H7 (cell line): ENCODE measurements at places on chromosomes 4 and X.
A peak's percentile ranks its signal among the peaks of the same experiment; 100 is the strongest.

DNA sequence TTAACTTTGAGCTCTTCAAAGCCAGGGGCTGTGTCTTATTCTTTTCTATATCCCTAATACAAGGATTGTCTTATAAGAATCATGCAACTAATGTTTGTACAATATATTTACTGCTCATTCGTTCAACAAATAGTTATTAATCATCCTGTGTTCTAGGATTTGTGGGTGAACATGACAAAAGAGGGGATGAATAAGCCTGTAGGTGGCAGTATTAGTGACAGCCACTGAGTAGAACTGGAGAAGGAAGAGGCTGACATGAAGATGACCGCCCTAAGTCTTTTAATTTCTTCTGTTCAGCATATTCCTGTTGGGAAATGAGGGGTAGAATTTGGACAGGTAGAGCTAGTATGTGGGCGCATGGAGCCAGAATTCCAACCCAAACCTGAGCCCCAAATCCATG is 11.9 kb upstream of the LINC00632 start:
- DNase-seq, result peak; percentile 10

- no peak for DNase-seq
Measured at GRCh38 chr4:148778980-148779675, 336.9 kb upstream of the NR3C2 start.

GRCh38 chr4:23333556-23333945 is 556.3 kb downstream of the PPARGC1A start:
- no peak for DNase-seq

DNA sequence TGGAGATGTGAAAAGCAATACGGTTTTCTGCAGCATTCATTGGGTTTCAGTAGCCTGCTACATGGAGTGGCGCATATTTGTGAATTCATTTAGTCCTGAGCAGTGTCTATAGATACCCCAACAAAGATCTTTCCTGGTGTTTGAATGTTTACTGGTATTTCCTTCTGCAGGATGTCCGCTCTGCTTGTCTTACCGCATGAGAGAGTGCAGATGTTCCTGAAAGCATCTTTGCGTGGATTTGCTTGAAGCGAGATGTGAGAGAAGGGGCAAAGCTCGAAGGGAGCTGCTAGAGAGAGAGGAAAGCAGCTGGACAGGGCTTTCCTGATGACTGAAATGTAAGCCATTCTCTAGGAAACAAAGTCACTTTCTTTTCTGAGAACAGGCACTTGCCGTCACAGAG is 40.9 kb upstream of the GYPA start:
- no peak for DNase-seq

- DNase-seq, result no peak
Measured at GRCh38 chrX:140389331-140389730, 115.5 kb downstream of the SOX3 start.

- no peak for DNase-seq
Measured at GRCh38 chr4:35463251-35463952, 780.9 kb downstream of the ARAP2 start.

DNA sequence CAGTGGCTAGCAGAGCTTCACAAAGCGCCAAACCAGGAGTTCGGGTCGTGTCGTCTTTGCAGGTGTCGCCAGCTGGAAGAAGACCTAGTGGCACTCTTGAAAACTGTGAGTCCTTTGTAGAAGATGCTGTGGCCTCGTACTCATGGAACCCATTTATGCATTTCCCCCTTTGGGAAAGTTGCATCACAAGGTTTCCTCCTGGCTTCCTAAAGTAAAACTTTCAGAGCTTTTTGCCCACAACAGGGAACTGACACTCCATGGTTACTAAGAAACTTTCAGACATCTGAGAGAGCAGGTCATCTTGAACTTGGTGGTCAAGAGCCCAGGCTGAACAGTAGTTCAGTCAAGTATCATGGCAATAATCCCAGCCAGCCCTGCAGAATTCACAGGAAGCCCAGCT is 15.9 kb upstream of the NOCT start:
- DNase-seq, result no peak

DNA sequence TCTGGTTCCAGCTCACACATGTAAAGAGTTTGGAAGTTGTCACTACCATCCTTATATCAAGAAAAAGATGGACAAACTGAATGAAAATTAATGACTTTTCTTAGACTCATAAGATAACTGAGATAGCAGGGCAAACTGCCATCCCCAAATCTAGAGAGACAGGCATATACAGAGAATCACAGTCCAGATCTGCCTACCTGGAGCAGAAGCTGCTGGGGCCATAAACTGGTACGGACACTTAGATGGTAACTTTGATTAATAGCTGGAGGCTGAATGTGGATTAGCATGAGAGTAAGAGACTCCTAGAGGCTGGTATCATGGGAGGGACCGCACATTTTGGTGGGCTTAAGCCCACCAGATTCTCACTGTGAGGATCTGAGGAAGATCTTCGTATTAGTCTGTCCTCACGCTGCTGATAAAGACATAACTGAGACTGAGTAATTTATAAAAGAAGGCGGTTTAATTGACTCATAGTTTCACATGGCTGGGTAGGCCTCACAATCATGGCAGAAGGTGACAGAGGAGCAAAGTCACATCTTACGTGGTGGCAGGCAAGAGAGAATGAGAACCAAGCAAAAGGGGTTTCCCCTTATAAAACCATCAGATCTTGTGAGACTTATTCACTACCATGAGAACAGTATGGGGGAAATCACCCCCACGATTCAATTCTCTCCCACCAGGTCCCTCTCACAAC is 10.8 kb upstream of the POLA1 start:
- DNase-seq, result no peak

GRCh38 chr4:73505567-73505966 is 24.0 kb downstream of the AFM start:
- DNase-seq, result no peak

DNA sequence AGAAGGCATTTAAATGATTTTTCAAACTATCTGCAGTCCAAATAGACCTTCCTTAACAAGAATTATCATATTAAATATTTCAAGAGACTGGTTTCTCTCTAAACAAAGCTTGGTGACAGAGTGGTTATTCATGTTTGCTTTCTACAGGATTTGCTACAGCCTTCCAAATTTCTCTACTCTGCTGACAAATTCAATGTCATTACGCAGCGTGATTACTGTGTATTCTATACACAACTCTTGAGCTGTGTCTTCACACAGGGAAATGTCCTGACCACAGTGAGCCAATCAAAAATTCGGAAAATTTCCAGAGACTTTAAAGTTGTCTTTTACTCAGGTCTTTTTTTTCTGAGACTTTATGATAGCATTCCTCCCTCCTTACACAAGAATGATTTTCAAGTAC is 75.6 kb downstream of the EFHC2 start:
- no peak for DNase-seq

- no peak for DNase-seq
Measured at GRCh38 chrX:148580016-148580415, 79.6 kb downstream of the AFF2 start.

DNA sequence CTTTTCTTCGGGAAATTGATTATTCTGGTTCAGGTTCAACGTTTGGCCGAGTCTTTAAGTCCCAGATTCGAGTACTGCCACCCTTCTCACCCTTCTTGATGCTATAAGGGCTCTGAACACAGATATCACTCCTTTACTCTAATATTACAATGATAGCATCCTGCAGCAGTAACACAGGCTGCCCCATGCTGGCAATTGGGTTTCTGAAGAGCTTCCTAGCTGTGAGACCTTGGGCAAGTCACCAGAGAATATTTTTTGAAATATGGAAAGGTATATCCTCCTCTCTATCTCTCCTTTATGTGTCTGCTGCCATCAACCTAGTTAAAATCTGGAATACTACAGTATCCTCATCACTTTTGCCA is 297 bp upstream of the MTMR8 start:
- no peak for DNase-seq

GRCh38 chr4:185839770-185840169 is 27.8 kb upstream of the SORBS2 start:
- DNase-seq, result no peak

GRCh38 chrX:38960137-38960536 is 158.9 kb downstream of the MID1IP1 start:
- no peak for DNase-seq

DNA sequence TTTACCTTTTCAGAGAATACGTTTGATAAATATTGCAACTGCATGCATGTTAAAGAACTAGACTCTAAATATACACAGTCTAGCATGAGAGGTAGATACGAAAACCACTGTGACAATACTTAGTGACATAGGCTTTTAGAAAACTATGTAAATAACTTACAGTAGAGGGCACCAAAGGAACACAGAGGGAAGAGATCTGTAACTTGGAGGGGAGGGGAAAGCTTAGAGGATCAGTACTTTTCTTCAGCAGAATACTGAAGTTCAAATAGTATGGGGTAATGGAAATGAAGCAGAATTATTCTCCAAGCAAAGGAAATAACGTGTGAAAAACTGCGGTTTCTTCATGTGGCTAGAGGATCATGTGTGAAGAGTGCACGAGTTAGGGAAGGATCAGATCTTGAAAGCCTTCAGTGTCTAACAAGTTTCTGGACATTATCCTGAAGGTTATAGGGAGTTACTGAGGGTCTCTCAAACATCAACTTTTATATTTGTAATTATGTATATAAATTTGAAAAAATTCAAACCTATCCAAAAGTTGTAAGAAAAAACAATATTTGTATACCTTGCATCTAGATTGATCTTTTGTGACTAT is 264.3 kb downstream of the NPFFR2 start:
- DNase-seq, result peak; percentile 16

GRCh38 chr4:66219401-66219800 is 549.1 kb upstream of the EPHA5 start:
- no peak for DNase-seq

- peak; percentile 69 for DNase-seq
Measured at GRCh38 chrX:12978205-12979025, 3.5 kb downstream of the TMSB4X start.

DNA sequence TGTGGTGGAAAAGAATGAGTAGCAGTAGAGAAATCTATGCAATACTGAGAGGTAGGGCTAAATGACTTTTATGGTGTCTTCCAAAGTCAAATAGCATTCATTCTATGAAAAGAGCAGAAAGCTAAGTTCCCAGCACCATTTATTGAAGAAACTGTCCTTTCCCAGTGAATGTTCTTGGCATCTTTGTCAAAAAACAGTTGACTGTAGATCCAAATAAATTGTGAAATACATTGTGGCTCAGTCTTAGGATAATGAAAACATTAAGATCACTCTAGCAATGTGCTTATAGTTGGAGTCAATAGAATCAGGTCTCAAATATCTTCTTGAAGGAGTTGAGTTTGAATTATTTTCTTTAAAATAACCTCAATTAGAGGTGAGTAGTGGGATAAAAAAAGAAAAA is 19.4 kb downstream of the AREG start:
- no peak for DNase-seq

GRCh38 chr4:75494563-75494962 is 19.6 kb downstream of the RCHY1 start:
- no peak for DNase-seq

DNA sequence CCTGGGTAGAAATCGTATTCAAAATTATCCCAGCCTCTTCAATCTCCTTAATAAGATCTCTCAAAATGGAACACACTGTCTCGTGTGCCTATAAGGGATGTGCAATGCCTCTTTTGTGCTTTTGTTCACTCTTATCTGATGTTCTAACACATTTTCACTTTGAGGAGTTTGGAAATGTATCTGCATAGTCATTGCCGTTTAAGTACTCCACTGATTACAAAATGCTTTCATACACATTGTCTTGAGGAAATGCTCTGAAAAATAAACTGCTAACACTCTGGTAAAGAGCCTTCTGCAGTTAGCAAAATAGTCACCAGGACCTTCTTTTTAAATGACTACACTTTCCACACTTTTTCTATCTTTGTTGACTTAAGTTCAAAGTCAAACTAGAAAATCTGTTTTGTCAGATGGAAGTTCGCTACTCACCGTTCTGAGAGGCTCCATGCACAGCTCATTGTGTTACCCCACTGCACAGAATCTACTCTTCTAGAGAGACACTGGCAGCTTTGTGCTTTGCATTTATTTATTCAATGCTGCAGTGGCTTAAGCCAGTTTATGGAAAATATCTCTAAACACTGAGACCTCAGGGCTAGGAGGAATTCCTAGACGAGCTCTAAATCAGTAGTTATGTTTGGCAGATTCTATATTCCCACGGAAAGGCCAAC is 159.0 kb downstream of the CHIC2 start:
- DNase-seq, result no peak

DNA sequence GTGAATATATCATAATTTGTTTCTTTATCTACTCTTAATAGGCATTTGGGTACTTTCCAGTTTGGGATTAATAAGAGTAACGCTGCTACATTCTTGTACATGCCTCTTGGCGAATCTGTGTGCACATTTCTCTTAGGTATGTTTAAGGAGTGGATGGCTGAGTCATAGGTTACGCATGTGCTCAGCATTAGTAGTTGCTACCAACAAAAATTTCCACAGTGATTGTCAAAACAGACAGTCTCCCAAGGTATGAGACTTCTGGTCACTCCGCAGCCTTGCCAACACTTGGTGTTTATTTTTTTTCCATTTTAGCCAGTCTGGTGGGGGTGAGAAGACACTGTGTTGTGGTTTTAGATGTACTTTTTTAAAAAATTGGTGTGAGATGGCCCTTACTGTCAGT is 44.6 kb downstream of the FGFBP1 start:
- DNase-seq, result no peak

DNA sequence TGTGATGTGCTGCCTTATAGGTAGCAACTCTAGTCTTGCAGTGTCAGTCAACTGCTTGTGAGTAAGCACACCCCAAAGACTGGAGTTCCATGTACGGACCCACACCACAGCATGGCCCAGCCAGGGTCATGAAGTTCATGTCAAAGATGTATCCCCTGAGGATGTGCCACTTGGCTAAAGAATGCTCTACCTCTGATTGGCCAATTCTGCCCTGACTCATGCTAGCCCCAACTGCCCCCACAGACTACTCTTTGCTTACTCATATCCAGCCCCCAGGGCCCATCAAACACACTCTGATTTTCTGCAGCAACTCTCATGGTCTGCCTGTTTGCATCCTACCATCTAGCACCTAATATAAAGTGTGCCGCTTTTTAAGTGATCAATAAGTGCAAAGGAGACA is 62.5 kb downstream of the CHRDL1 start:
- DNase-seq, result no peak

- DNase-seq, result no peak
Measured at GRCh38 chr4:85113706-85114105, 147.2 kb upstream of the WDFY3 start.

DNA sequence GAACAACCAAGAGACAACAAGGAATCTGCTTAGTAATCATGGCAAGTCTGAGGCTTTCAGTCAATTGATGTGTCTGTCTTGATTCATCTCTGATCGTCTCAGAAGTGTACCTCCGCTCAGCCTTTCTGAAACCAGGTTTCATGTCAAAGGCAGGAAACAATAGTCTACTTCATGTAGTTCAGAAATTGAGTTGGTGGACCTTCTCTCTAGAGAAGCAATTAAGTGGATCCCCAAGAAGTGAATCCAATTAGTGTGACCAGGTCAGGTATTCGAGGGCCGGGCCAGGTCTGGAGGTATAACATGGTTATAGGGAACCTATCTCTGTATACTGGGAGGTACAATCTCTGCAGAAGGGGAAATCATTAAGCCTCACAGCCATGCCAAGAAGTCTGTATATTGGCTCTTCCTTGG is 32.0 kb downstream of the DAPP1 start:
- DNase-seq, result no peak

DNA sequence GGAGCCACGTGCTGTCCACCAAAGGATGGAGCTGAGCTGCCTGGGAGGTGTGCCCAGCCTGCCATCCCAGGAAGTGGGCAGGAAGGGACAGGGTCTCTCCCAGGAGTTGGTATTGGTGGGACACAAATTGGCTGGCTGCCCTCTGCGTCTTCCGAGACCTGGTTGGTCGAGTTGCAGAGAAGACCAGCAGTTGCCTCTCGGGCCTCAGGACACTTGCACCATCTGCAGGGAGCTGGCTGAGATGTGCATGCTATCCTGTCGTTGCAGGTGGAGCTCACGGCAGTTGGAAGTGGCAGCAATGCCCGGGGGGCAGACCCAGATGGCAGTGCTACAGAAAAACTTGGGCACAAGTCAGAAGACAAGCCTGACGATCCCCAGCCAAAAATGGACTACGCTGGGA is 30.2 kb downstream of the BCORL1 start:
- no peak for DNase-seq
